GM12878 (cell line): ENCODE measurements at places on chromosomes 1 and 21.

- no peak for DNase-seq
These were observed 107.7 kb downstream of the CLDN17 start for GRCh38 chr21:30058928-30059327.

- DNase-seq = no peak
These were observed 402.9 kb downstream of the PTPRU start for GRCh38 chr1:29639156-29639736.

- no peak for DNase-seq
These were observed 13.1 kb upstream of the SLC30A1 start for GRCh38 chr1:211591980-211592493.

DNA sequence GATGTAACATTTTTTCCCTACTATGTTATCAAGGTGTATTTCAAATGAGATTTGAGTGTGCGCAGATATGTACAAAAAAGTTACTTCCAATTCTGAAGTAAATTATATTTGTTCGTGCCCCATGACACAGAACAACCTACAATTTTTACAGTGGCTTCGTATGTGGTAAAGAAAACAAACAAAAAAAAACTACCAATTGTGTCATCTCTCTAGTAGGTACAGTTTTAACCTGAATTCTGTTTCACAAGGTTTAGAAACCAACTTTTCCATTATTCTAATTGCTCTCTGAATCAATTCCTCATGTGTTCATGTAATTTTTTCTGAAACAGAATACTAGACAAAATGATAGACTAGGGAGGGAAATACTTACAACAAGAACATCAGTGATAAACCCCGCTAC is 7.4 kb downstream of the SCAF4 start:
- no peak for DNase-seq

DNA sequence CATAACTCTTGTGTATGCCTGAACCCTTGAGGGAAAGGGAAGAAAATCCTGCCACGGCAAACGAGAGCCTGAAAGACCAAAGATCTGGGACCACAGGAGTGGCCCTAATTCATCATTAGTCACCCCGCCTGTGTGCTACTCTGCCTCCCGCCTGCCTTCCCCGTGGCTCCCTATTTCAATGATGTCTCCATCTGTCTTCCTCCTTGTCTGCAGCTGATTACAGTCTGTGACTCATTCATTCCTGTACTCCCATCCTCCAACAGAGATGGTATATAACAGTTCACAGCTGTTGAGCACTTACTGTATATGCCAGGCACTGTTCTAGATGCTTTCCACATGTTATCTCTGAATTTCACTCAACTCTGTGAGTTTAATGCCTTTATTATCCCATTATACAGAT is 96.6 kb downstream of the SEC16B start:
- no peak for DNase-seq

- DNase-seq = no peak
These were observed 43.1 kb upstream of the KANK4 start for GRCh38 chr1:62362061-62362917.
